ENCODE measurements at places on chromosomes 3 and 15.

GRCh38 chr15:57218826-57219576 is 157.3 kb upstream of the CGNL1 start:
- peak; percentile 91 for DNase-seq

- peak; percentile 68 for DNase-seq
Measured at GRCh38 chr3:70999730-71000129, 583.8 kb downstream of the FOXP1 start.

GRCh38 chr15:35117543-35118265 is 32.6 kb upstream of the NANOGP8 start:
- DNase-seq: peak; percentile 68

DNA sequence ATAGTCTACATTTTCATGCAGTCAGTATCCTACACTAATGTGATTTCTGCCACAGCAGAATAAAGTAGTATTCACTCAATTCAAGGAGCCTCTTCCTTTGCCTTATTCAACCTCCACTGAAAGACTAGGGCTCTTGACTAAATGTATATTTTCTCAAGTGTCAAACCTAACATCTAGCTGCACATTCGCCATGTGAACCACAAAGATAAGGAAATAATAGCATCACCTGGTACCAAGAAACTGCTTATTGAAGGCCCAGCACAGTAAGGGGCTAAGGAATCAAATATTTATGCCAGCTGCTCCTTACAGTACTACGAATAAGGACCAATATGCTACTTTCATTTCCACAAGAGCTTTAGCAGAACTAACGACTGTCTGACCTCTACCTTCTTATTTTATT is 1.3 kb downstream of the SRP14 start:
- no peak for DNase-seq

DNA sequence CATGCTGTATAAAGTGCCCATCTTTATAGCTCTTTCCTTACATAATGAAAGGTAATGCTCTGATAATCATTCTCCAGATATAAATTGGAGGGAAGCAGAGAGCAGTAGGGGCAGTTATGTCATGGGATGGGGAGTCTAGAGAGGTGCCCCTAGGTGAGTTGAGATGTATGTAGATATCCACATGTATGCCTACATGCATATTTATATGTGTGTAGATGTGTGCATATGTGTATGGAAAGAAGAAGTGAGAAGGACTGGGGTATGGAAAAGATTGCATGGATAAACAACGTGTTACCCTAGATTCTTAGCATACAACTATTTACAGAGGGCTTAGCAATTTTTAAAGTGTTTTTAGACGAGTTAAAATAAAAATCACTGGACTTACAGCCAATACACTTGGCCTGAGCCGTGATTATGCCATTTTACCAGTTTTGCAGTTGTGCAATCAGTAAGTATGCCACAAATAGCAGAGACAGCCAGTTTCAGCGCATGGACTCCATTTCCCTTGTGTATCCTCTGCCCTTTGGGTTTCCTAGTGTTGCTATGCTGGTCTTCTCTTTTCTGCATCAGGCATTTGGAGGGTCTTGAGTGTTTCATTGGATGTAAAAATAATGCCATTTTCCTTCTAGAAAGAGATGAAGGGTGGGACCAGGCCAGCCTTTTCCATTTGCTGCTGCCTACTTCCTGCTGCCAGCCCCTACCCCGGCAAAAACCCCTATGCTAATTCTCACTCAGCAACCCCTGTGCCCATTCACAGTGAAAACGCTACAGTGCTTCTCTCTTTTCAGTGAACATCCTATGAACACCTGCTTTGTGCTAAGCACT is 199.4 kb upstream of the NR2E3 start:
- DNase-seq: no peak

- no peak for DNase-seq
Measured at GRCh38 chr3:179719048-179719734, 66.4 kb downstream of the USP13 start.

- peak; percentile 86 for DNase-seq
Measured at GRCh38 chr3:16516695-16517481, 3.4 kb upstream of the RFTN1 start.

DNA sequence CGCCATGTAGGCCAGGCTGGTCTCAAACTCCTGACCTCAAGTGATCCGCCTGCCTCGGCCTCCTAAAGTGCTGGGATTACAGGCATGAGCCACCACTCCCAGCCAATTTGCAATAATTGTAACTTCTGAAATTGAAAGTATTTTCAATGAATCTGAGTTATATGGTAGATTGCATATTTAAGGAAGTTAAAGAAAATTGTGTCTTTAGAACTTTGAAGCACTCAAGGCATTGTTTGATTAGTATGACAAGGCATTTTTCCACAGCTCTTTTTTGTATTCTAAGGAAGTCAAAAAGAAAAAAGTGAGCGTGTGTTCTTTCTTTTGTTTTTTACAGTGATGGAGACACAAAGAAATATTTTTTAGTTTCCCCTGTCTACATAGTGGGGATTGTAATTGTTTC is 15.7 kb upstream of the RPLP1 start:
- DNase-seq: no peak

DNA sequence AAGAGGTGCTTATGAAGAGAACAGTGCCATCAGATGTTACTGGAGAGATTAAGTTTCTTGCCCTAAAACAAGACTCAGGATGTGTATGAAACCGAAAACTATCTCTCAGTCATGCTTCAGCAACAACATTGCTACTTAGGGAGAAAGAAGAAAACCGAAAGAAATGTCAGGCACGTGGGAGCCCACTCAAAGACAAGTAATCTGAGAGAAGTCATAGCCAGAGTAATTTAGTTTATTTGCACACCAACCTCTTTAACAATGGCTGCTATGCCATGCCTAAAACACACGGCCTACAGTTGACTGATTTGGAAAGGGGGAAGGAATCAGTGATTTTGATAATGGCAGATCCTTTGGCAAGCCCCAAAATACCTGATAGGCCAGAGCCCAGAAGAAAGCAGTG is 162.9 kb downstream of the TIGIT start:
- DNase-seq: no peak

DNA sequence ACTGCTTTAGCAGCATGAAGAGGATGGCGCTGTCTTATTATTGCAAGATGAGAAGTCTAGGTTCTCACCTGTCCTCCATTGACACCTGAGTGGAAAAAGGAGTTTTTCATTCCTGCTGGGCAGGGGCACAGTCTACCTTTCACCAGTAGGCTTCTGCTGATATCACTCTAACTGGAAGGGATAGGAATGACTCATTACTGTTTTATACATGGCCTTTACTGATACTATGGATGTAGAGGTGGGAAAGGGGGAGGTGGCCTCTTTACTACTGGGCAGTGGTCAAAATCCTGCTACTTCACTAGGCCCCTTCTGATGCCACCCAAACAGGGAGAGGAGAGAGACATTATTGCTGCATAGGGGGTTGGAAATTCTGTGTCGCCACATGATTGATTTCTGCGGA is 97.8 kb downstream of the BBX start:
- DNase-seq: no peak

GRCh38 chr3:72974956-72975355 is 21.7 kb upstream of the PPP4R2 start:
- no peak for DNase-seq

GRCh38 chr15:29818141-29818540 is 4.1 kb downstream of the TJP1 start:
- no peak for DNase-seq
